ENCODE measurements at places on chromosomes 7 and 10.

- no peak for DNase-seq
Measured at GRCh38 chr10:94062611-94063010, 68.9 kb downstream of the PLCE1 start.

DNA sequence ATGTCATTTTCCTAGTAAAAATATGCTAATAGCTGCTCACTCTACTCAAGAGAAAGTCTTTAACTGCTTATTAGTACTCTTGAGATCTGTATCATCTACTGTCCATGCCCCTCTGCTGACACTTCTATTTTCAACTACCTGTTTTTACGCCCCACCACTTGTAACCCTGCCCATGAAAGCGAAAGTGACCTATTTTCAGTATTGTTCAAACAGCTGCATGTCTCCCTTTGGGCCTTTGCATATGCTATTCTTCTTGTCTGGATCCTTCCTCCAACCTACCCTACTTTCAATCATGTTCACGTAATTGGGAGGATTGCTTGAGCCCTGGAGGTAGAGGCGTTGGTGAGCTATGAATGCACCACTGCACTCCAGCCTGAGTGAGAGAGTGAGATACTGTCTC is 1481.3 kb downstream of the GATA3 start:
- DNase-seq, result no peak

GRCh38 chr7:81430150-81430549 is 339.7 kb downstream of the HGF start:
- no peak for DNase-seq

- no peak for DNase-seq
Measured at GRCh38 chr10:61061923-61062504, 118.0 kb upstream of the RHOBTB1 start.

GRCh38 chr10:59657724-59658123 is 51.9 kb downstream of the SLC16A9 start:
- DNase-seq, result no peak

GRCh38 chr10:78335371-78335690 is 301.7 kb downstream of the RPS24 start:
- DNase-seq, result no peak

DNA sequence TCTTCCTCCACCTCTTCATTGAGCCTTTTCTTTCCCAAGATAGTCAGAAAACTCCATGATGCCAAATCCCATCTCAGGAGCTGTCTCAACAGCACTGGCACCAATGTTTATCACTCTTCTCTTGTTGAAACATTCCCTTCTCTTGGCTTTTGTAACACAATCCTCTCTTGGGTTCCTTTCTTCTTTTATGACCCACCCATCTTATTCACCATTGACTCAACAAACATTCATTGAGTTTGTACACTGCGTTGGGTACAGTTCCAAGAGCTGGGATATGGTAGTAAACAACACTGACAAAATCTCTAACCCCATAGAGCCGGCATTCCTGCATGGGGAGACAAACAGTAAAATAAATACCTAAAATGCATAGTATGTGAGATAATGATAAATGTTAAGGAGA is 577.5 kb downstream of the INHBA start:
- DNase-seq, result no peak

DNA sequence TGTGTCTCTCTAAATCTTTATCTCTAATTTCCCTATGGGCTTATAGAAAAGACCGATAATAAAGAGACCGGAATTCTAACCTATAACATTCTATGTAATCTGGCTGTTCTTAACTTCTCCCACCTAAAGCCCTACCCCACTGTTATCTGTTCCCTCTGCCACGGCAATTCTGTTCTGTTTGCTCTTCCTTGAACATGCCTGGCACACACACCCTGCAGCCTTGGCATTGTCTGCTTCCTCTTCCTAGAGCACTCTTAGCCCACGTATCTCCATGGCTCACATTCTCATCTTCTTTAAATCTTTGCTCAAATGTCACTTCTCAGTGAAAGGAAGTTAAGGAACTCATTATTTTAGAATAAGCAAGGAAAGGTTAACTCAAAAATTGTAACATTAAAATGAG is 309.2 kb downstream of the GPR158 start:
- DNase-seq, result no peak

- no peak for DNase-seq
Measured at GRCh38 chr7:118052336-118052735, 131.6 kb upstream of the LSM8 start.

DNA sequence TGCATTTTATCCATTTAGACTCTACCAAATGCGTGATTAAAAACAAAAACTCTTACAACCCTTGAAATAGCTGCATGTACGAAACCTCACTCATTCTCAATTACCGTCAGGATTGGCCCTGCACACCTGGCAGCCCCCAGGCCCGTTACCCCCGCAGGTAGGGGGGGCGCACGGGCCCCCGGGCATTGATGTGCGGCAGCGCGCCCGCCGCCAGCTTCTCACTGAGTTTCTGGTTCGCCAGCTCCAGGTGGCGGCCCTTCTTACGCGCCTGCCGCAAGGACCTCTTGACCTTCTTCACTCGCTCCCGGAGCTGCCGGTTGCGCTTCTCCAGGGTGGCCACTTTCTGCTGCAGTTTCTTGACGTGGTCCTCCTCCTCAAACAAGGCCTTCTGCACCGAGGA is 103.2 kb downstream of the CCDC3 start:
- DNase-seq, result no peak

GRCh38 chr7:88317422-88317821 is 10.7 kb upstream of the STEAP4 start:
- DNase-seq, result no peak

DNA sequence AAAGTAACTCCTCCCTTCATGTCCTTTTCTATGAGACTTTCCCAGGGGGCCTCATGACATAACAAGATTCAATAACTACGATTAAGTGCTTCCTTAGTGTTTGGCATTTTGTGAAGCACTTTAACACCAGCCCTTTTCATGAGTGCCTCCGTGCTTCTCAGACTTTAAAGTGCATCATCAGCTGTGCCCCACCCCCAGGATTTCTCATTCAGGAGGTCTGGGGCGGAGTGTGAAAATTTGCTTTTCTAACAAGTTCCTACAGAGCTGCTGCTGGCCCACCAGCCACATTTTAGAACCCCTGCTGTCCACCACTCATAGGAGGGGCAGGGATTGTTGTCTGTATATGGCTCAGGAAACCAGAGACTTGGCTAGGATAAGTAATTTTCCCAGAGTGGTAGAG is 445.3 kb downstream of the LRMDA start:
- DNase-seq, result no peak

GRCh38 chr7:96614154-96614867 is 95.3 kb downstream of the SEM1 start:
- DNase-seq, result no peak

DNA sequence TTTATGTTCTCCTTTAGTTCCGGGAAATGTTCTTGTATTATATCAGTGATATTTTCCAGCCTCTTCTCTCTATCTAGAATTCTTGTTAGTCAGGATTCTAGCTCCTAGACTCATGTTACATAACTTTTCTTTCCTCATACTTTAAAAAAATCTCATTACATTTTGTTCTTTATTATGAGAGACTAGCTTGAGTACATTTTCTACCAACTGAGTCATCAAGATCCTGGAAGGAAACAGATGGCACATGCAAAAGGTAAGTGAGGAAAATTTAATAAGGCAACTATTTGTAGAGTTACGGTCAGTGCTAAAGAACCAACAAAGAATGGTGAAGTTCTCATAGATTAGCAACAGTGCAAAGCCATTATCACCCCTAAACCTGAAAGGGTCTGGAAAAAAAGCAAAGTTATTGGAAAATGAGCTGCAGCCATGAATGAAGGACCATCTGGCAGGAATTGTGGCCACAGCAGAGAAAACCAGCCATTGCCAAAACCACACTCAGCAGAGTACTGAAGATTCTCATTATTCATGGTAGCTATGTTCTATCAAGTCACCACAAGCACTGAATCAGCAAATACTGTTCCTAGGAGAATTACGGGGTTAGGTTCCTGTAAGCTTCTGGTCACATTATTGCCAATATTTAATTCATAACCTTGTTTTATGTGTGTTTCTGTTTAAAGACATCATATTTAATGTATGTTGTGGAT is 98.3 kb upstream of the C7orf33 start:
- DNase-seq, result no peak

GRCh38 chr10:97333601-97334369 is 744 bp downstream of the FRAT2 start:
- DNase-seq, result no peak

- DNase-seq, result no peak
Measured at GRCh38 chr10:27801171-27801785, 55.7 kb upstream of the MKX start.

DNA sequence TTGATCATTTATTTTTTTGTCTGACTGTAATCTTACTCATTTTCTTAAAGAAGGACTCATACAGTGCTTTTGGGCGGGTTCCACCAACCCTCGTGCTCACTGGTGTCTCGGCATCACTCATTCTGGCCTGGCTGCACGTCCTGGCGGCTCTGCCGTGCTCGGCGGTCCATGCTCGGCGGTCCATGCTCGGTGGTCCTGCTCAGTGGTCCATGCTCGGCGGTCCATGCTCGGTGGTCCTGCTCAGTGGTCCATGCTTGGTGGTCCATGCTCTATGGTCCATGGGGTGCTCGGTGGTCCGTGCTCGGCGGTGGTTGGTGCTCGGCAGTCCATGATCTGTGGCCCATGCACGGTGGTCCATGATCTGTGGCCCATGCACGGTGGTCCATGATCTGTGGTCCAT is 72.5 kb downstream of the WDR37 start:
- DNase-seq, result no peak

DNA sequence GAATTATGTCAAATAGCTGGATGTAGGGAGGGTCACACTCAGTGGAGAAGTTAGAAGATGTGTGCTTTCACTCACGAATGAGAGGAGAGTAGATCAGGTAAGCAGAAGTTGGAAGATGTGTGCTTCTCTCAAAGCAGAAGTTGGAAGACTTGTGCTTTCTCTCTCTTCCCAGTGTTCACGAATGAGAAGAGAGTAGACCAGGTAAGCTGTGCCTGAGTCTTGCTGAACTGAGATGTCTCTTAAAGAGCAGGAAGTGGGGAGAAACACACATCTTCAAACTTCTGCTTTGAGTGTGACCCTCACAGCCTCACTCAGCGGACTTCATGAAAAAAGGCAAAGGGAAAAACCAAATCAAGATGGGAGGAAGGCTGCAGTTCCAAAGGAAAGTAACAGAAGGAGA is 7.0 kb upstream of the TMEM243 start:
- no peak for DNase-seq

DNA sequence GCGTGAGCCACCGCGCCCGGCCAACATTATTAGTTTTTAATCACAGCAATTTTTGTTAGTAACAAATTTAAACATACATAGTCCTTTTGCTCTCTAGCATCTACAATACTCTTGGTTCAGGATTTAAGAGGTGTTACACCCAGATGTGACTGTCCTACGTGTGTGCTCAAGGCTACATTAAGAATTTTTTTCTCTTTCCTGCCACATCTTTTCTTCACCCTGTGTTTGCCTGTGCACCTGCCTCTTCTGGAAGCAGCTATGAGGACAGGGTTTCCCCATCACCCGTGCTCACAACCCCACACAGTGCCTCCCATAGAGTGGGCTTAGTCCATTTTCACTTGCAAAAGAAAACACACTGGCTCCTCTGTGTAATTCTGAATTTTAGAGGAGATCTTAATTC is 186.7 kb upstream of the KLF6 start:
- no peak for DNase-seq

- no peak for DNase-seq
Measured at GRCh38 chr7:96330193-96330592, 8.3 kb upstream of the SLC25A13 start.

DNA sequence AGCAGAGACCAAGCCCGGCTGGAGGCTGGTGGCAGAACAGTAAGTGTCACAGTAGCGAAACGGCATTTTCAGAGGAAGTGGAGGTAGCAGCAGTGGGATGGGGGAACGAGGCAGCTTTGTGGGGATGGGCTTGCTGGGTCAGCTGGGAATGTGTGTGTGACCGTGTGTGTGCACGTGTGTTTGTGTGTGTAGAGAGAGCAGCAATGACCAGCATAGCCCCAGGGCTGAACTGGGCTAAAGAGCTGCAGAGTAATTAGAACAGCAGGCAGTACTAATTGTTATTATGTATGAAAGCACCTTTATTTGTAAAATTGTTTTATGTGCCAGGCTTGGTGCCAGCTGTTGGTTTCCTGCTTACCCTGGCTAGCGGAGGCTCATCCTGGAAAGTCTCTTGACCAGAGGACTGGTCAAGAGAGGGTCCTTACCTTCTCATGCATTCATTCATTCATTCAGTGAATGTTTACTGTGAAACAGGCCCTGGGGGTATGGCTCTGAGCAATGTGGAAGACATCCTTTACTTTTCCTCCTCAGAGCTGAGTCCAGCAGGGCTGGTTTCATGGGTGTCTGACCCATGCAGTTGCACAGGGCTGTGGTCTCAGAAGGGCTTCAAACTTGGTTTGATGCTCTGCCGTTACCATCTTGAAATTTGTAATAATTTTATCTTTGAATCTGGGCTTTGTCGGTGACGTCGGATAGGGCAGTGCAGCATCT is 184.6 kb downstream of the SEC23IP start:
- DNase-seq, result no peak

- no peak for DNase-seq
Measured at GRCh38 chr10:114681542-114681941, 23.5 kb upstream of the ABLIM1 start.

- peak; percentile 40 for DNase-seq
Measured at GRCh38 chr7:28956608-28957063, 1.5 kb downstream of the TRIL start.

DNA sequence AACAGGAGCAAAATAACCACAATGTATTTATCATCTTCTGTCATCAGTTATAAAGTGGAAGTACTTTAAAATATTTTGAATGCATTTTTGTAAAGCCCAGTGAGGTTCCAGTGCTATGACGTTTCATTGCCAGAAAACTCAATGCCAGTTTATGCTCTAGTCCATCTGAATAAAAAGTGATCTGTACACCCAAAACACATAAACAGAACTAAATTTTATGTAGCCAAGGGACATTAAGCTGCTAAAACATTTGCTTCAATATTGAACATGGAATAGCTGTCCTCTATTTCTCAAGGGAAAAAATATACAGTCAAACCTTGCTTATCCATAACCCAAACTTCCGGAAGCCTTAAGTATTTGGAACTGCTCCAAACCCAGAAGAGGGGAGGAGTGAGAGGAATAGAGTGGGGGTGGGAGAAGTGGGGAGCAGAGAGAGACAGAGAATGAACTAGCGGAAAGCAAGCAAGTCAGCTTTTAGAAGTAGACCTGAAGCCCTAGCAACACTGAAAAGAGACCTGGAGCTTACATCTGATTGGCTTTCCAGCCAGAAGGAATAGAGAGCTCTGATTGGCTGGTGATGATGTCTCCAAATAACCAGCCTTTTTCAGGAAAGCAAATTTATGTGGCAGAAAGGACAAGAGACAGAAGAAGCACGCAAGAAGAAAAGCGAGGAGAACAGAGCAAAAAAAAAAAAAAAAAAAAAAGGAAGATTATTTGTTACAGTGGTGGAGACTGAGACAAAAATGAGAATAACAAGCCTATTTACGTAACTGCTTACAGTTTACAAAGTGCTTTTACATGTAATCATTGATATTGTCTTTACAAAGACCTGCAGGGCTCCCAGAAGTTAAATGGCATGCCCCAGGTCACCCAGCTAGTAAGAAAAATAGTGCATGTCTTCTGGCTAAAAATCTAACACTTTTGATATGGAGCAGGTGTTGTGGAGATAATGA is 196.0 kb downstream of the RNLS start:
- DNase-seq, result no peak

GRCh38 chr10:103470761-103471653 is 8.0 kb downstream of the CALHM3 start:
- no peak for DNase-seq

- no peak for DNase-seq
Measured at GRCh38 chr7:143245123-143245522, 18.1 kb upstream of the GSTK1 start.
